ENCODE measurements at places on chromosomes 5 and 9.

GRCh38 chr9:114947058-114947457 lies 16.7 kb upstream of the TNFSF8 start:
- DNase-seq = no peak

DNA sequence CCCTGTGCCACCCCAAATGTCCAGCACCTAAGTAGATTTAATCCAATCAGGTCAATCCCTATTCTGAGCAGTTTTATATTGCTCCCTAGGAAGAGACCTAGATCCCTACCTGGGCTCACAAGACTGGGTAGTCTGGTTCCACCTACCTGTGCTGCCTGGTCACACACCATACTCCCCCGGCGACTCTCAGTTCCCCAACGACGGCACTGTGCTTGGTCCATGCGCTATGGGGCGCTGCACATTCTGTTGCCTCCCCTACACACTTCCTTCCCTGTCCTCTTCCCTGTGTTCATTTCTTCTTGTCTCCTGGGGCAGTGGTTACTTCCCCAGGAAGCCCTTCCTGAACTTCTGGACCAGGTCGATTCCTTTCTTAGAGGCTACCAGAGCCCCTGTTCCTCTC lies 109.9 kb upstream of the IL12B start:
- no peak for DNase-seq

DNA sequence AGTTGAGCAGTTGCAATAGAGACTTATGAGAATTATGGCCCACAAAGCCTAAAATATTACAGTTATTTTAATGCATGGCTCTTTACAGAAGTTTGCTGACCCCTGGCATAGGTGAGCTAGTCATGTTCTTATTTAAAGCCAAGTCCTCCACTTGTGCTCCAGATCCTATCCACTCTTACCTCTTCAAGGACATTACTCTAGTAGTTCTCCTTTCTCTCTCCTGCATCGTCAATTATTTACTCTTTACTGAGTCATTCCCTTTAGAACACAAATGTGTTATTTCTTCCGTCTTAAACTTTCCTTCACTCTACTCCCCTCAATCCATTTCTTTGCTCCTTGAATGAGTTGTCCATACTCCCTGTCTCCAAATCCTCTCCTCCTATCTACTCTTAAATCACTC lies 20.6 kb upstream of the TRAF1 start:
- no peak for DNase-seq

- DNase-seq = no peak
These were observed 386.7 kb downstream of the NTRK2 start for GRCh38 chr9:85056203-85056572.

DNA sequence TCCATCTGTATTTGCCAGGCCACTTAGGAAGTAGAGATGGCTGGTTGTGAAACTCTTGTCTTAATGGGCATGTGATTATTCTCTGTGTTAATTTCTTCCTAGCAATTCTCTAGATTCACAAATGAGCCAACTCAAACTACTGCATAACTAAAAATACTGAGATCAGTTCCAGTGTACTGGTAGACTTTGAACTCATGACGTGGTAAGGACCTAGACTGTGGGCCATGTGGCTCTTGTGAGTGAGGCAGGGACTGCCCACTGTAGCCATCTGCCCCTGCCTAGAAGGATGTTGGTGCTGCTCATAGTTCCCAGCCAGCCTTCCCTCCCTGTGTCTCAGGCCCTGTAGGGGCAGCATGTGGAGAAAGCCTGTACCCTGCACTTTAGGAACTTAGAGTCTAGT lies 47.4 kb downstream of the CYSTM1 start:
- DNase-seq = no peak

- DNase-seq = no peak
These were observed 115.6 kb upstream of the CPEB4 start for GRCh38 chr5:173772384-173773059.

GRCh38 chr5:160655717-160656116 lies 196.3 kb downstream of the ATP10B start:
- no peak for DNase-seq

DNA sequence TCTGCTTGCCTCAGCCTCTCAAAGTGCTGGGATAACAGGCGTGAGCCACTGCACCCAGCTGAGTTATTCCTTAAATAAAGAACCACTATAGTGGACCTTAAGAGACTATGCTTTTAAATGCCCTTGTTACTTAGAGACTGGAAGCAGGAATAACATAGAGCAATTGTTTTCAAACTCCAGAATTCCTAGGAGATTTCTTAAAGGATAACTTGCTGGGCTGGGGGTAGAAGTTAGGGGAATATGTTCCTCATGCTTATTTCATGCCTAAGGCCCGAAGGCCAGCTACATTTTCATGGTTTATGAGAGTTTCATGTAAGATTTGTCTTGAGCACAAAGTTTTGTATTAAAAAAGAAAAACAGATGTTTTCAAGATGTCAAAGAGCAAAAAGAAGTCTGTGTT lies 48.2 kb downstream of the CSNK1A1 start:
- DNase-seq = no peak

DNA sequence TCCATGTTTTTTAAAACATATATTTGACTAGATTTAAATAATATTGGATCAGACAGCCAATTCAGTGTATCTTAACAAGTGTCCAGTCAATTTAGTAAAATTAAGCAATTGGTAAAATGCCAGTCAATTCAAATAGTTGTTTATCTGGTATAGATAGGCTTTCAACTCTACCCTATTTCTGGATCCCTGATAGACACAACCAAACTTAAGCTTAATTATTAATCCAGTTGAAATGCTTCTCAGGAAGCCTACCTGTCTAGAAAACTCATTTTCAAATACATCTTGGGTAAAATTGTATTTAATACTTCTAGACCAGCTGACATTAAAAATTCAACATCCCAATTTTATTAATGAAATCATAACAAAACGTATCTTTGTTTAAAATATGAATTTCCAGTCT lies 710.8 kb upstream of the GRAMD2B start:
- no peak for DNase-seq

GRCh38 chr9:121935739-121936138 lies 157.4 kb downstream of the TTLL11 start:
- no peak for DNase-seq

DNA sequence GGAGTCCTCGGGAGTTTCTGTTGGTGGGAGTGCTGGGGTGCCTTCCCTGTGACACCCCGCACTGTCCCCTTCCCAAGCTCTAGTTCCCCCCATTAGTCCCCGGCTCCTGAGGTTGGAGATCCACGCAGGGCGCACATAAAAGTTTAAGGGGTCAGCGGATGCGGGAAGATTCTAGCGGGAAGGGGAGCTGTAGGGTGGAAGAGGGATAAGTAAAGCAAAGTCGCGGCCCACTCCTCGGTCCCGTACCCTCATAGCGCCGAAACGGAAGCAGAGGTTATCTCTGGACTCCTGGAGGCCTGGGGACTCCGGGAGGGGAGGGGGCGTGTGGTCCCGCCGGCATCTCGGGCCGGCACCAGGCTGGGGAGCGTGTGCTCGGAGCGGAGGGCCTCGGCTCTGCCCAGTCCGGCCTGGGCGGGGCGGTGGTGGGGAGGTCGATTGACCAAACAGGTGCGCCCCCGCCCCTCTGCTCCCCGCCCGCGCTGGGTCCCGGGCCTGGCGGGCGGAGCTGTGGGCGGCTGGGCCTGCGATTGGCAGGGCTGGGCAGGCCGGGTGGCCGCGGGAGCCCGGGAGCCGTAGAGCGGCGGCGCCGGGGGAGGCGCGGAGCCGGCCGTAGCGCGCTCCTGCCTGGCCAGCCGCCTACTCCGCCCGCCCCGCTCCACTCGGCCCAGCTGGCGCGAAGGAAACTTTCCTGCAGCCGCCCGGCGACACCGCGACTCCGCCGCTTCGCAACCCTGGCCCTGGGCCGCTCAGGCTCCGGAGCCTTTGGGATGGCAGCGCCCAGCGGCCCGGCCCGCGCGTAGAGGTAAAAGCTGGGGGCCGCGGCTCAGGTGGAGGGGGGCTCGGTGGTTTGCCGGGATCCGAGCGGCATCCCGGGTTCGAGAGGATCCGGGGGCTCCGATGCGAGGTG lies 52.2 kb upstream of the DAB2IP start:
- DNase-seq = no peak

- no peak for DNase-seq
These were observed 148.7 kb downstream of the CDK5RAP2 start for GRCh38 chr9:120431268-120431667.

- DNase-seq = no peak
These were observed 246.0 kb downstream of the YTHDC2 start for GRCh38 chr5:113759505-113759904.

GRCh38 chr5:133969654-133970324 lies 1.4 kb upstream of the C5orf15 start:
- no peak for DNase-seq

DNA sequence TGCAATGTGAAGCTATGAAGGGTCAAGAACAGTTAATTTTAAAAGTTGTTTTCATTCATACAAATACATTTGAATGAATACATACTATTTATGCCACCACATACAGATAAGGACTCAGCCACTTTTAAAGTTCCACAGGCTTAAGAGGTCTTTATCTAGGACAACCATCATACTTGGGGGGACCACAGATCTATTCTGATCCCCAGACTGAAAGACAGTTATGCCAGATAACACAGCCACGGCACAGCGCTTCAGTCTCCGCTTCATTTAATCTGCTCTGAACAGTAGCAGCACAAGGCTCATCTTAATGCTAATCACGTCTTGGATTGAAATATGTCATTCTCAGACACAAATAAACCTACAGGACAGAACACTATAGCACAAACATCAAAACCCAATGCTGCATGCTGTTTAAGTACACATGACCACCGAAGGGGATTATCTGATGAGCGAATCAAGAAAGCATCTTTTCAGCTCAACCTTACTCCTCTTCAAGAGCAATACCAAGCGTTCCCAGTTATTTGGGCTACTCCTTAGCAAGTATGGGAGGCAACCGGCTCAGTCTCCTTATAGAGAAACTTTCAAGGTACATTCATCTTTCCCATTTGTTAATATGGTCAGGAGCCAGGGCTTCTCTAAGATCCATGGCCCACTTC lies 33.3 kb downstream of the PUM3 start:
- no peak for DNase-seq

DNA sequence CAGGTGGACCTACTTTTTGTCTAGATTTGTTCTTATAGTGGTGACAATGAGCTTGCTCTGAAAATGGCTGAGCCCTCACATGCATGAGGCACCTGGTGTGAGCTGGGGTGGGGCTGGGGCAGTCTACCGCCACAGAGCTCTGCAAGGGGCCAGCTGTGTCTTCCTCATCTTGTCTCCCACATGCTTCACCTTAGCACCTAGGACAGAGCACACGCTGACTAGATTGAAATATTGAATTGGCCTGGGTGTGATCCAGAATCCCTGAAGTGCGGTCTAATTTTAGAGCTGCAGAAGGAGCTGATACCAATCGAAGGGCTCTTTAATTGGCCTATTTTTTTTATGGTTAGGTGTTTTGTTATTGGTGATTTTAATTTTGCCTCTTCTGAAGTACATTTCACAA lies 126.1 kb upstream of the NFIB start:
- no peak for DNase-seq

GRCh38 chr5:128579639-128580038 lies 41.6 kb upstream of the FBN2 start:
- DNase-seq = no peak

GRCh38 chr5:2695200-2695891 lies 56.1 kb downstream of the IRX2 start:
- no peak for DNase-seq

GRCh38 chr5:171275841-171276544 lies 33.1 kb upstream of the TLX3 start:
- no peak for DNase-seq

DNA sequence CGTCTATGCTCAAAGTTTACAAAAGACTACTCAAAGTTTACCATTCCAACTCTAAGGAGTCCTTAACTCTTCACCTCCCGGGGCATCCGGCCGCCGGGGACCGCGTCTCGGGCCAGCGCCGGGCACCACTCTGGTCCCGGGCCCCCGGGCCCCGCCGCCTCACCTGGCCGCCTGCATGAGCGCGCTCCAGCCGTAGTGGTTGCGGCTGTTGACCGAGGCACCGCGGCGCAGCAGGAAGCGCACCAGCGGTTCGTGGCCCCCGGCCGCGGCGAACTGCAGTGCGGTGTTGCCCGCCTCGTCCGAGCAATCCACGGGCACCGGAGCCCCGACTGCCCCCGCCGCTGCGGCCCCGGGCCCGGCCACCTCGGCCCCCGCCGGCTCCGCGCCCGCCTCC lies 388 bp downstream of the ANKS6 start:
- DNase-seq = no peak

DNA sequence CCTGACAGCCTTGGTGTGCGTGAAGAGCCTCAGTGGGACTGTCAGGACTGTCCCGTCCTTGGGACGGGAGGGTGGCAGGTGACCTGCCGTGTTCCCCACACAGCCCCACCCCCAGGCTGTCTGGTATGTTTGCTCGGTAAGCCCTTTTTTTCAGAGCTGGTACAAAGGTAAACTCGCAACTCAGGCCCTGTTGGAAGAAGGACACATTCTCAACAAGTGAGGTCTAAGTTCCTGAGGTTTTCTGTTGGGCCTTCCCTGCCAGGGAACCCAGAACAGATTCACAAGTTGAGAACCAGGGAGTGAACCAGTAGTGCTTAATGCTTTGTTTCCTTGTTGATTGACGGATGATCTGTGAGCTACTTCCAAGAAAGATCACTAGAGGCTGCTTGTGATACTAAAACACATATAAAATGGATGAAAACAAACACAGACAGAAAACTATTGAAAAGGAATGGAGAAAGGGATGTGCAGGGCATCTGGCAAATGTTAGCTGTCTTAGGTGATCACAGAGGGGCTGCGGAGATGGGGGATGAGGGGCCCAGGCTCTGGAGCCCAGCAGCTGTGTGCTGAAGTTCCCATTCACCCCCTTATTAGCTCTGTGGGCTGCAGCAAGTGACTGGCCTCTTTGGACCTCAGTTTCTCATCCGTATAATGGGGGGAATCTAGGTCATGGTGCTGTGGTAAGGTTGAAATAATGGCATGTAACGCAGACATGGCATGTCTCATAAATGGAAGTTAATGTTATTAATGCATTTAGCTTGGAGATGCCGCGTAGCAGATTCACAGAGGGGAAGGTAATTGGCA lies 2.7 kb downstream of the NDST1 start:
- DNase-seq = no peak

DNA sequence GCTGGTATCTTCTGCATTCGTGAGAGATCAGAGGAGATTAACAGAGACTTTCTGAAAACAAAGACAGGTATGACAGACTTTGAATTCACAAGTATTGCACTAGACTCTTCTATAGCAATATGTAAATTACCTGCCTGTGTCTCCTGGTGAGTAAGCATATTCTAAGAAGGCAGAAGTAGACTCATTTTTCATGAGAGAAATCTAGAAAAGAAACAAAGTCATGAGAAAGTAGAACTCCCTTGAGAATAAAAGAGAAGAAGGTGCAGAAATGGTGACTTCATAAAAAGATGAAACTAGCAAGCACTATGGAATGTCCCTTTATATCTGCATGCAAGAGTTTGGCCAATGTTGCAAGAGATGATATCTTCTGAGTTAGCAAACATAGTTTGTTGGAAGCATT lies 419.8 kb downstream of the DMRT2 start:
- DNase-seq = no peak

All from T-helper 1 cell (primary cell).